ENCODE measurements at places on chromosomes 16 and 17.

GRCh38 chr17:47802341-47803022, 19.1 kb downstream of the OSBPL7 start:
- DNase-seq, result peak; percentile 17

DNA sequence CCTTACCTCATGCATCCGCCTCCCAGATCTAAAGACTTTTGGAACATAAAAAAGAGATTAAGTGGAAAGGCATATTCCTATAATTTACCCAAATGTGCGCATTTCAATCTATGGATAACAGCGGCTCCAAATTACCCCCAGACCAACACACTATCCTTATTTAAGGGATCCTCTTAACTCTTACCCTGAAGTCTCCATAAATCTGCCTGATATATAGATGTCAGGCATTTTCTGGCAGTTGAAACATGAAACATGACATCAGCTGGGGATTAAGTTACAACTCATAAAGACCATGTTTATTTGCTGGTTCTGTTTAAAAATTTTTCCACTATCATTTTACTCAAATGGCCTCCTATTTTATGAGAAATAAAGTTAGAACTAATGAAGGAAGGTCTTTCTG, 478.5 kb upstream of the SALL1 start:
- DNase-seq, result no peak

- no peak for DNase-seq
Measured at GRCh38 chr16:86764551-86764950, 186.2 kb downstream of the FOXL1 start.

GRCh38 chr17:4969551-4970173, 2.0 kb upstream of the SPAG7 start:
- no peak for DNase-seq

DNA sequence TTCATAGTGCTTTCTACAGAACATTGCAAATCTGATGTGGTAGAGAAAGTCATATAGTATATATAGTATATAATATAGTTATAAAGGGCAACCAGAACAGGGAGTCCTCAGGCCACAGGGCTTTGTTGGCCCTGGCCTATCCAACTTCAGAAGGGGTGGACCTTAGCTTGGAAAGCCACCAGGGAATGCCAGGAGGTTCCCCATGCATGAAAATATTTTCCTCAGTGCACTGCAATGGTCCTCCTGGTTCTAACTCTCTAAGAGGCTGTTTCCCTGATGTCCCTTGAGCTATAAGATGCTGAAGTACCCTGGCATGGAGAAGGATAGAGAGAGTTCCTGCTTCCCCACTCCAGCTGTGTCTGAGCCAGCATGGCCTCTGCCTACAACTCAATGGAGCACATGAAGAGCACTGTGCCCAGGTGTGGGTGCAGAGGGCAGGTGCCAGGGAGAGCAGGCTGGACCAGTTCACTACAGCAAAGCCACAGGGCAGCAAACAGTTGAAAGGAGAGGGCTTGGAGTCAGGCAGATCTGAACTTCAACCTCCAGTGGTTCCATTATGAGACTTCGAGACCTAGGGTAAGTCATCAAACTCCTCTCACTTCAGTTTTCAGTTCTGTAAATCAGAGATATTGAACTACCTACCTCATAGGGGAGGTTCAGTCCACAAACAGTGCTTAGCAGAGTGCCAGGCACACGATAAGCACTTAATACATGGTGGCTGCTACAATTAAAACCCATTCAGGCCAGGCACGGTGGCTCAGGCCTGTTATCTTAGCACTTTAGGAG, 183.1 kb downstream of the SALL1 start:
- no peak for DNase-seq

- DNase-seq, result no peak
Measured at GRCh38 chr17:75486951-75487350, 28.4 kb downstream of the CASKIN2 start.

DNA sequence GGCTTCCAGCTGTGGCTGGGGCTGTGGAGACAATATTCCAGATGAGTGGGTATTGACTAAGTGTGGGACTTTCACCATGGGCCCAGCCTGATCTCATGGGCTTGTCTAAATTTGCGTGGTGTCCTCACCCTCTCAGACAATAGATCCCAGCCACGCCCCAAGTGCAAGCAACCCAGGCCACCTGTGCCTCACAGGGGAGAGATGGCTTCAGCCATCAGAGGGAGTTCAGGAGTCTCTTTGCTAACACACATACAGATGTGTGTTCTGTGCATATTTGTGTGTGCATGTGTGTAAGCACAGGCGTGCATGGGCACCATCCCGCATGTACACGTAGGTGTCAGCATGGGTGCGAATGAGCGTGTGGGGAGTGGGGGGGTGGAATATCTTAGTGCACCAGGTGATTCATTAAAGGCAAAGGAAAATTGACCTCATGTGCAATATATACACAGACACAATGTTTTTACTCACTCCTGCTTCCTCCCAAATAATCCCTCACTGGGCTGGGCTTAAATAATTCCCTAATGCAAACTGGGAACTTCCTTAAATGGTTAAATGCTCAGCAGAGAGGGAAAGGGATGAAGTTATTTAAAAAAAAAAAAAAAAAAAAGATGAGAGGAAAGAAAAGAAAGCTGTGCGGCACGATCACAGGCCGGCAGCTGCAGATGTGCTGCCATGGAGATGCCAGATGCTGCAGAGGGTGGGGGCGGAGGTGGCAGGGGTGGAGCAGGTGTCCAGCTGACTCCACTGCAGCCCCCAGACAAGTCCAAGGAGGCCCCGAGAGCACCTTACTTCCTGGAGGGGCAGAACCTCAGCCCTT, 24.0 kb upstream of the CDC42EP4 start:
- no peak for DNase-seq

DNA sequence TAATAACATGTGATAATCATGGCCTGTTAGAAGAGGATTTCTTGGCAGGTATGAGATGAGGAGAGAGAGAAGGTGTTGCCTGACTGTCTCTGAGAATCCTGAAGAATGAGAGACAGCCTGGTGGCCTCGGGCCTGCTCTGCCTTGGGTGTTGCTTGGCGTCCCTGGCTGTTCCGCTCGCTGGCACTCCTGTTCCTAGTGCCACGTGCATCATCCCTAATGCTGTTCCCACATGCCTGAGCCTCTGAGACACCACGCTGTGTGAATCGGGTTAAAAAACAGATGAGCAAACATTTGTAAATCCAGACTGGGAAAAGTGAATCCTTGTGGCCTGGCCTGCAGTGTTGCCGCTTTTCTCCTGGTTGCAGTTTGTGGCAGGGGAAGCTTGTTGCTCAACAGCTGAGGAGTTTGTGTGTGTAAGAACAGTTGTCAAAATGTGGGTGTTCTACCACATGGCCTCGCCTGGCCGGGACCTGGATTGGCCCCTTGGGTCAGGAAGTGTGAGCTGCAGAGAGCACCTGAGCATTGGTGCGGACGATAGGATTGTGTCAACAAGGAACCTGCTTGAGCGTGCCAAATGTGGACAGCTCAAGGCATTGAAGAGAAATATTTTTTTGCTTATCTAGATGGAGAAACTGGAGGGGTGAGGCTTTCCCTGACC, 22.0 kb downstream of the UBN1 start:
- DNase-seq, result no peak

- DNase-seq, result no peak
Measured at GRCh38 chr16:2150418-2151187, 2.2 kb downstream of the RAB26 start.

- no peak for DNase-seq
Measured at GRCh38 chr17:71315568-71315967, 805.3 kb upstream of the SOX9 start.
